Dorsolateral prefrontal cortex (tissue), 122 donors: ENCODE measurements at places on chromosomes 1 and 21. TPM values are rescaled to one million over a fixed set of nuclear protein-coding genes. Genes with fewer than 3 reads are reported as not detected.

DNA sequence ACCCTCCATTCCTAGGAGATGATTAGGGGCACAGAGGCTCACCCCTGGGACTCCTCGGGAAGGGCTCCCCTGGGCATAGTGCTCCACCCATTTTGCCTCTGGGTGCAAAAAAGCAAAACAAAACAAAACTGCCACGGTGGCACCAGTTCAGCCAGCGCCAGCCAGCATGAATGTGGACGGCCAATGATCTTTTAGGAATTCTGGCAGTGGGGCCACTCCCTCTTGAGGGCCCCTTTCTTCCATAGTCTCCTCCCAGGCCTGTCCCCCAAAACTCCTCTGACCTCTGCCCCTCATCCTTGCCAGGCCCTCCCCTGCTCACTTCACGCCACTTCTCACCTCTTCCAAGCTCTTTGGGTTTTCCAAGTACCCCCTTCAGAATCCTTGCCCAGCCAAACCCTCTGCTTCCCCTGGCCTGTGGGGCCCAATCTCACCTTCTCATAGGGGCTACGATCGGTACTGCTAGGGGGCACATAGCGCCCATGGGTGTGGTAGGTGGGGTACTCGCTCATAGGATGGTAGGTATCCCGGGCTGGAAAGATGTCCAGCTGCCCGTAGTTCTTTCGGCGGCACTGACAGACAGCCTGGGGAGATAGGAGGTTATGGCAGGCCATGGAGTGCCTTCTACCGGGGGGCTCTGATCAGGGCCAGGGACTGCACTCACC is 13.3 kb downstream of the TRIM46 start:
- no peak for DNase-seq

DNA sequence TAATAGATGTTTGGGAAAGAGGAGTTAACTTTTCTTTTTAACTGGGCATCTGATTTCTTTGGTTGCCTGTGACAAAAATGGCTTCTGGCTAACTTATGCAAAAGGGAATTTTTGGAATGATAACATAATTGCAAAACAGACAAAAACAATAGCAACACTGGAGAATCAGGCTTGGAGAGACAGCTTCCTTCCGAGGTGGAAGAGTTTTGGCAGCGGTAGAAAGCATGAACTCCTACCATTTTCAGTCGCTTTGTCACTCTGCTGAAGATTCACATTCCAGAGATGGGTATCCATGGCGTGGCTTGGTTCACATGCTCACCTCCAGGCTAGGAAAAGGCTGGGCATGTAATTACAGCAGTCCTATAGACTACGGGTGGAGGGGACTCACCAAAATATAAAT is 17.2 kb upstream of the FGGY start:
- no peak for DNase-seq

GRCh38 chr1:47763591-47764171 is 233.5 kb downstream of the TRABD2B start:
- no peak for DNase-seq

- no peak for DNase-seq
Measured at GRCh38 chr1:212121779-212122178, 86.2 kb downstream of the DTL start.

Gene NPL
- total RNA-seq = 17.5 TPM

Gene GJA4
- total RNA-seq = 4.7 TPM

Gene PRDM16
- 22.4 TPM for total RNA-seq

Gene DRAXIN
- total RNA-seq = 1.00 TPM

Gene ETV3
- 15.9 TPM for total RNA-seq
